ENCODE measurements at places on chromosomes 4 and X.

GRCh38 chr4:103099691-103100392, at the start of gene BDH2:
Gene BDH2, minus strand, starts transcription at chr4:103099834. Its CDS starts 3,580 bp downstream, at chr4:103096254.
- DNase-seq: peak; percentile 32

DNA sequence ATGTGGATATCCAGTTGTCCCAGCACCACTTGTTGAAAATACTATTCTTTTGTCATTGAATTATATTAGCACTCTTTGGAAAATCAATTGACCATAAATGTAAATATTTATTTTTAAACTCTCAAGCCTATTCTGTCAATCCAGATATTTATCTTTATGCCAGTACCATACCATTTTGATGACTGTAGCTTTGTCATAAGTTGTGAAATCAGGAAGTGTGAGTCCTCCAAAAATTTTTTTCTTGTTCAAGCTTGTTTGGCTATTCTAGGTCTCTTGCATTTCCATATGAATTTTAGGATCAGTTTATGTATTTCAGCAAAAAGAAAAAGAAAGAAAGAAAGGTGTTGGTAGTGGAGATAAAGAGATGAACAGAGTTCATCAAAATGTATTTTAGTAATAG, 8.2 kb upstream of the SMPX start:
- no peak for DNase-seq

GRCh38 chr4:74536557-74536956, 91.6 kb downstream of the AREG start:
- DNase-seq: no peak

DNA sequence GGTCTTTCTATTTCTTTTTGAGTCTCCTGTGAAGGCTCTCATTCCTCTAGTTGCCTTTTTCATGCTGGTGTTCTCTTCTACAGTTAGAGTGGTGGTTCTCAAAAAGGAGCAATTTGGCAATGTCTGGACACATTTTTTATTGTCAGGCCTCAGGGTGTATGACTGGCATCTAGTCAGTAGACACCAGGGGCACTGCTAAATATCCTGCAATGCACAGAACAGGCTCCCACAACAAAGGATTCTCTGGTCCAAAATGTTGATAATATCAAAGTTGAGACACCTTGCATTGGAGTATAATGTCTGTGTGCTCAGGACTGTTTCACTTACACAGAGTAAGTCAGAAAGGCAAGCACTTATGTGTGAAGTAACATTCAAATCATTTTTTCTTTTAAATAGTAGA, 1360.7 kb downstream of the ADGRL3 start:
- no peak for DNase-seq

DNA sequence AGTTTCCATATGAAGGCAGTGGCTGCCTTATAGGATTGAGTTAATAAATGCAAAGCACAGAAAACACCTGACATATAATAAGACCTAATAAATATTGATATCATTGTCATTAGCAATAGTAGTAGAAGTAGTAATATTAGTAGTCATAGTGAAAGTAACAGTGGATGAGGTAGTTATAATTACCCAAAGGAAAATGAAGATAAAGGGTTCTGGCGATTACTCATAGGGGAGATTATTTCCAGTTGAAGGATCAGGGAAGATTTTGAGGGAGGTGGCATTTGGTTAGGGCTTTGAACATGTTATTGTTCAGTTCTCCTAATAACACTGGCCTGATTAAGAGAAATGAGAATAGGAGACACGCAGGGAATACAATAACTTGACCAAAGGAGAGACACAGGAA, 131.9 kb upstream of the GPRIN3 start:
- DNase-seq: no peak

- no peak for DNase-seq
Observed at GRCh38 chr4:170399581-170400293, 310.0 kb upstream of the AADAT start.

- no peak for DNase-seq
Observed at GRCh38 chrX:122816288-122816687, 367.8 kb upstream of the GRIA3 start.

DNA sequence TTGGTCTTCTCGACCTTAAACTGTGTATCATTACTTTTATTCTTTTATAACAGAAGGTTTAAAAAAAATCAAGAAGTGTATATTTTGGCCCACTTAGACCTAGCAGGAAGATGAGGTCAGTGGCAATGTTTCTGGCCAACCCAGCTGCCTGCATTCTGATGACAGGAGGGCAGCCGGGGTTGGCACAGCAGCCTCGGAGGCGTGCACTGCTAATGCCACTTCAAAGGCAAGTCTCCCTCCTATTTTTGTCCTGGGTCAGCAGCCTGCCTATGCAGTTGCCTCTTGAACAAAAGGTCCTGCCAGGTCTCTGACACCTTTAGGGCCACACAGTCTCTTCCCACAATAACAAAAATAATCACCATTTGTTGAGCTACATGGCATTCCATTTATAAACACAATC, 89.4 kb upstream of the MYOZ2 start:
- no peak for DNase-seq

- no peak for DNase-seq
Observed at GRCh38 chr4:129342819-129343408, 247.0 kb downstream of the C4orf33 start.

GRCh38 chr4:165828928-165829327, 44.1 kb upstream of the TLL1 start:
- no peak for DNase-seq

DNA sequence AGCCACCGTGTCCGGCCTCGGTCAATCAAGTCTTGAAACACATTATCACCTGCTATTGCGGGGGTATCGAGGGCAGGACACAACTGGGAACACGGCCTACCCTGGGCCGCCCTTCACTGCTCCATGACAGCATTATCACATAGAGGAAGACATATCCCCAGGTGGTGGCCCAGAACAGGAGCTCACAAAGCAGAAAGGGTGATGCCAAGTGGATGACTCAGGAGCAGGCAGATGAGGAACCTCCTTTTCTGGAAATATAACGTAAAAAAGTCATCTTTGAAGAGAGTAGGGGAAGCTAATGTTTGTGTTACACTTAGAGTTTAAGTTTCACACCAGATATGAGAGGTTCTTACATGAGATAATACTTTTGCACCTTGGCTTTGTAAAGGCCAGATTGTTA, 5.3 kb upstream of the SUPT20HL1 start:
- DNase-seq: no peak

- DNase-seq: no peak
Observed at GRCh38 chr4:90293320-90293719, 166.1 kb downstream of the CCSER1 start.

- DNase-seq: no peak
Observed at GRCh38 chrX:24761306-24761705, 67.6 kb downstream of the POLA1 start.

GRCh38 chr4:168588916-168589531, 92.2 kb downstream of the PALLD start:
- no peak for DNase-seq

DNA sequence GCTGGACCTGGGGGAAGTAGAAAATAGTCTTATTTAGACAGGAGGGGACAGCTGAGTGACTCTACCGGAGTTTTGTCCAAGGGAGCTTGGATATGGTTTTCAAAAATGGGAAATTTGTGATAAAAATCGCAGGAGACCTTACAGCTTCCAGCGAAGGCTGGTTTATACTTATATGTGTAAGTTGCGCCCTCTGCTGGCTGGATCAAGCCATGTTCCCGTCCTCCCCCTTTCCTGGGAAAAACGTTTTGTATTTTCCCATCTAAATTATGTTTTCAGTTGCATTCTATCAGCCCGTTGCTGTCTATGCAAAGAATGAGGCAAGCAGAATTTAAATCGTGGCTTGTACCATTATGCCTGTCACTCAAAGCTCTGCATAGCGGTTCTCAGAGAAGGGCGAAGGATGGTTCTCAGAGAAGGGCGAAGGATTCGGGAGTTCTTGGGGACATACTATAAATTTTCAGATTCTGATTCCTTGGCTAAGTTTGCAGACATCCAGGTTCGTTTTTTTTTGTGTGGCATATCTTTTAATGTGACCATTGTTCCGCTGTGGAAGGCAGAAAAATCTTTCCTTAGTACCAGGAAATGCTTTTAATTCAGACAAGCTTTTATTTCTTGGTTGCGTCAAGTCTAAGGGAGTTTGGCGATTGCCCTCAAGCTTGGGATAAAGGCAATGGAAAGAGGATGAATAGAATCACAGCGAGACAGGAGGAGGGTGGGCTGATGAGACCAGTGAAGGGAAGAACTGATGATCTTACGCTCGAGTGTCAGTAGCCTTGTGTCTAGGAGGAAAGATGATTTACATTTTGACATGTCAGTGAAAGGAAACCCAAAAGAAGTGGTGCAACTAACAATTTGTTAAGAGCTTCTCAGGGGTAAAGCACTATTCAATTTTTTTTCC, 128.5 kb upstream of the ARX start:
- peak; percentile 53 for DNase-seq

- DNase-seq: no peak
Observed at GRCh38 chr4:171117457-171117856, 695.7 kb upstream of the GALNTL6 start.

DNA sequence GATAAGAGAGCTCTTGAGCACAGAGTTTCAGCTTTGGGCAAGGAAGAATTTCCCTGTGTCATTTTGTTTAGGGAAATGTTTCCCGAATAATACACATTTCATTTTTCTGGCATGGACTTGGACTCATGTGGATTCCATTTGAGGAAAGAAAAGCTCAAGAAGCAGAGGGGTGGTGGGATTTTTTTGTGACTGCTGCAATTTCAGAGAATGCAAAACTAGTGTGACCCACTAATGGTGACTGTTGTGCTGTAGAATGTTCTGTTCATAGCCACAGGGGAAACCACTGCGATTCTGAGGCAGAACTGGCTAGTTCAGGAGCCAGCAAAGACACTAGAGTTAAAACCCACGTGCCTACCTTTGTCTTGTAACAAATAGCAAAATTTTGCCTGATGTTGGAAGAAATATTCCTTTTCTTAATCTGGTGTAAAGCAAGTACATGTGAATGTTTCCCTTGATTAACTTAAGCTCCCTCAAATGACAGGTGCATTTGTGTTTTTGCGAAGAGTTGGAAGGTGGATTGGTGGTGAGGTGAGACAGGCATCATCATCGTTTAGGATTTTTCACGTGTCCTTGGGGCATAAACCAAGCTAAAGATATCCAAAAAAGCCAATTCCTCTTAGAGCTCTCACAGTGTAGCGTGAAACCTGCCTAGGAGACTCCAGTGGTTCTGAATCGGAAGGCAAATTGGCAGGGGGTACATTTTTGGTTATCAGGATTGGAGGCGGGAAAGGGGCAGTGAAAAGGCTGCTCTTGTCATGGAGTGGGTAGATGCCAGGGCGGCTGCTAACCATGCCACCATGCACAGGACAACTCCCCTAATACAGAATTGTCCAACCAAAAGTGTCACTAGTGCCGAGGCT, 38.0 kb upstream of the FAM9C start:
- DNase-seq: no peak

GRCh38 chr4:120071192-120071795, 4.6 kb upstream of the MAD2L1 start:
- peak; percentile 32 for DNase-seq

GRCh38 chr4:189443341-189443740, 497.3 kb upstream of the FRG1 start:
- DNase-seq: no peak

DNA sequence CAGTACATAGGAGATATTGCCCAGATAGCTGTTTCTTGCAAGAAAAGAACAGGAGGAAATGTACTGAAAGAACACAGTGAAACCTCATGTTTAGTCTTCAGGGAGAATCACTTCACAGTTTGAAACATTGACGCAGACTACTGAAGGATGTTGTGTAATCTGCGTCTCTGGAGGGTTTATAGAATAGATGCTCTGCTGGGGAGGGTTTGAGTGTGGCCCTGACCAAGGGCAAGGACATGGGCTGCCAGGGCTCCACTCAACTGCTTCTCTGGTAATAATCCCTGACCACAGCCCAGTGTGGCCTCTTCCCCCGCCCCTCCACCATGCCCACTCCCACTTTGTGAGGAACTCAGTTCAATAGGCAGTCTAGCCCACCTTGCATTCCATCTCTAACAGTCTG, 15.8 kb upstream of the ACE2 start:
- no peak for DNase-seq

DNA sequence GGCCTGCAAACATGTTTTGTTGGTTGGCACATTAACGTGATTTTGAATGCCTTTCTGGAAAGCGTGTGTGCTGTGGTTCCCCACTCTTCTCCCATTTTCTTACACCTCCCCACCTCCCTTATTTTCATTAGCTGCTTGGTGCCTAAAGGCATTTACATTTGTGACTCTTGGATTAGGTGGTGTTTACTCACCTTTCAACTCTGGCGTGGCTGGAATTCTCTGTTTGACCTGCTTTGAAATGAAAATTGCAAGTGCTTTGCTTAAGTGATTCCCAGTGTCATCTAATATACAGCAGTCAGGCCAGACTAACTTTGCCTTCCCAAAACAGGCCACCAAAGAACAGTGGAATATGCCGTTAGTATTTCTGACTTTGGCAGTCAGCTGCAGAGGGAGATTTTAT, 80.5 kb downstream of the NHSL2 start:
- DNase-seq: no peak

DNA sequence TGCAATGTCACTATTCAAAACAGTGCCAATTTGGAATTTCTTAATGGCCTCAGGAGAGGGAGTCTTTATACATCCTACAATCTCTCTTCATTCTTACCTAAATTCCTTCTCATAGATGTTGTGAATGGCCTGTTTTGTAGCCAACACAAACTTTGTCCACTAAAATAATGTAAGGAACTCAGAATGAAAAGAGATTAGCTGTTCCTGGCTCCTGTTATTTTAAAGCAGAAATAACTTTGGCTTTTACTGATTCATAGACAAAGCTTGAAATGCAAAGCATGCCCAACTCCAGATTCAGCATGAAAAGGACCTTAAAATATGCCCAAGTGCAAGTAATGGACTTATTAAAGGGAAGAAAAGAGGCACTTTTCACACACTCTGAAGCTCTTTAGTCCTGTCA, 146.0 kb upstream of the GPC4 start:
- no peak for DNase-seq

- DNase-seq: no peak
Observed at GRCh38 chrX:132738951-132739350, 219.5 kb downstream of the HS6ST2 start.

DNA sequence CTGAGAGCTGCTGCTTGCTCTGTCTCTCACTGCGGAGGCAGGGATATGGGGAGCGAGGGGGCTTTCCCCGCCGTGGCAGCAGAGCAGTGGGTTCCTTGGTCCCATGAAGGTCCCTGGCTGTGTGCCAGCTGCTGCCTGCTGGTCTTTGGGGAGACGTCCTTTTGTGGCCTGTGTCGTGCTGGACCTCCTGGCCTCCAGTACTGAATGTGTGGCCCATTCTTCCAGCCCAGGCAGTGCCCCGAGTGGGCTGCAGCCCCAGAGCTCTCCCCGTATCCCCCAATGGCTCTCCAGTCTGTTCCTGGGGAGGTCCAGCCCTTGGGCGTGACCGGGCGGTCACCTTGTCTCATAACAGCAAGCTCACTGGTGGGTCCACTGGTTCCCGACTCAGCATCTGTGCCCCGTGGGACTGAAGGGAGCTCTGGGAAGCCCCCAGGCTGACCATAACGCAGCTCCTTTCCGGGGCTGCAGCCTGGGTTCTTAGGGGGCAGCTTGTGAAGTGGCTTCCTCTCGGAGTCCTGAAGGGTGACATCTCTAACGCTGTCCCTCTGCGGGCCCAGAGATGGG, 115.6 kb downstream of the SMIM20 start:
- DNase-seq: peak; percentile 9
